ENCODE measurements at places on chromosomes 13 and 19. TPM values are rescaled to one million over a fixed set of nuclear protein-coding genes. Genes with fewer than 3 reads are reported as not detected.

- no peak for DNase-seq
These were observed 38.1 kb upstream of the ZNF766 start for GRCh38 chr19:52231154-52231910.

DNA sequence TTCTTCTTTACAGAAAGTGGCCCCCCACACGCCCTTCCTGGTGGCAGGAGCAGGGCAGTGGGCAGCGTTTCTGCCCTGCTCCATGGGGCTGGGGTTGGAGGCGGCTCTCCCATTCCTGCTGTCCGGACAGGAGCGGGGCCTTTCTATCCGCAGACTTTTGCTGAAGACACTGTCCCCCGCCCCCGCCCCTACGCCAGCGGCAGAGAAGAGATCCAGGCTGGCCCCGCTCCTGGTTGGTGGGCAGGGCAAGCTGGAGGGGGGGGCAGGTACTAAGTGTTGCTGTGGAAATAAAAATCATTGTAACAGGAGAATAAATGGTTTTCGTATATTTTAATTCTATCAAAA, 81.7 kb downstream of the ZNF429 start:
- peak; percentile 54 for DNase-seq

DNA sequence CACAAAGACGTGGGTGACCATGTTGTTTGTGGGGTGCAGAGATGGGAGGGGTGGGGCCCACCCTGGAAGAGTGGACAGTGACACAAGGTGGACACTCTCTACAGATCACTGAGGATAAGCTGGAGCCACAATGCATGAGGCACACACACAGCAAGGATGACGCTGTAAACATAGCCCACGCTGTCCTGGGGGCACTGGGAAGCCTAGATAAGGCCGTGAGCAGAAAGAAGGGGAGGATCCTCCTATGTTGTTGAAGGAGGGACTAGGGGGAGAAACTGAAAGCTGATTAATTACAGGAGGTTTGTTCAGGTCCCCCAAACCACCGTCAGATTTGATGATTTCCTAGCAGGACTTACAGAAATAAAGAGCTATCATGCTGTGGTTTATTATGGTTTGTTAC, 5.6 kb downstream of the KLK2 start:
- DNase-seq = no peak

The FAM83E gene
- total RNA-seq = not detected

The BEST2 gene
- not detected for total RNA-seq

All from left ventricle myocardium superior (tissue), 1 donor.